Hepatocyte (in vitro differentiated cells): ENCODE measurements at places on chromosomes 4 and X. TPM values are rescaled to one million over a fixed set of nuclear protein-coding genes. Genes with fewer than 3 reads are reported as not detected.

The HDX gene
- 4.4 and 9.4 TPM in 2 replicates for total RNA-seq

The ADH1B gene
- 8.0 and 8.2 TPM in 2 replicates for total RNA-seq

The PPP4R3C gene
- not detected in 2 replicates for total RNA-seq

The GRPEL1 gene
- total RNA-seq = 28.3 and 35.5 TPM in 2 replicates

GRCh38 chr4:7890635-7891393, 48.8 kb downstream of the AFAP1 start:
- no peaks in the 10 kb centered on the region for H3K27me3 ChIP-seq
- no peak for DNase-seq
- H3K4me3 ChIP-seq = no peak overlapping the region
- H3K36me3 ChIP-seq = no peaks in the 10 kb centered on the region
- peaks cover 7% of the 10 kb centered on the region for H3K4me1 ChIP-seq
- H3K27ac ChIP-seq = no peak overlapping the region

DNA sequence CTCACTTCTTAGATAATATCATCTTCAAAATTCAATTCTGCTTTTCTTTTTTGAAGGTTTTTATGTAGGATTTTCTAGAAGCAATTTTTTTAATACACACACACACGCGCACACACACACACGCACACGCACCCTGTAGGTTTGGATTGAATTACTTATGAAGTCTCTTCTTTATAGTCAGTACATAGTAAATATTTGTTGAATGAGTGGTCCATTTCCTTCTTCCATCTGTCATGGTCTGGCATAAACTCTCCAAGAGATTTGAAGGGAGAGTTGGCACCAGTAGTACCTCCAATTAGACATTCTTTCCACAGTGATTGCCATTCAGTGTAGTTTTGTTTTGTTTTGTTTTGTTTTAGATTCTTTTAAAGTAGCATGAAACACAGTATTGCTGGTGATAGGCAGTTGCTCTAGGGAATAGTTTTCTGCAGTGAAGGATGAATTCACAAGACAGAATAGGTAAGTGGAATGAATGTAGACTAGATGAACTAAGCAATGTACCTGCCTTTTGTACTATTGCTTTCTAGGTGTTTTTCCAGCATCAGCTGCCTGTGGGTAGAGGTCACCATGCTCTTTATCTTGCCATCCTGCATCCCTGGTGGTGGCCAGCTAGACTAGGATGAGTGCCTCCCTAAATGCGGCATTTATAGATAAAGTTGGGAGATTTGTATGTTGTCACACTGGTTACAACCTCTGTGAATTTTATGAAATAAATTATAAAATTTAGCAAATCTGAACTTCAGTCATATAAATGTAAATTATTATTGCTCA, 20.5 kb downstream of the PDLIM5 start:
- no peaks in the 10 kb centered on the region for H3K36me3 ChIP-seq
- no peaks in the 10 kb centered on the region for H3K27me3 ChIP-seq
- peaks cover 37% of the 10 kb centered on the region for H3K4me1 ChIP-seq
- DNase-seq = no peak

GRCh38 chrX:56800801-56801200, 71.8 kb downstream of the NBDY start:
- no peak overlapping the region for H3K4me3 ChIP-seq
- H3K36me3 ChIP-seq = no peaks in the 10 kb centered on the region
- H3K27ac ChIP-seq = no peak overlapping the region
- H3K4me1 ChIP-seq = no peaks in the 10 kb centered on the region

DNA sequence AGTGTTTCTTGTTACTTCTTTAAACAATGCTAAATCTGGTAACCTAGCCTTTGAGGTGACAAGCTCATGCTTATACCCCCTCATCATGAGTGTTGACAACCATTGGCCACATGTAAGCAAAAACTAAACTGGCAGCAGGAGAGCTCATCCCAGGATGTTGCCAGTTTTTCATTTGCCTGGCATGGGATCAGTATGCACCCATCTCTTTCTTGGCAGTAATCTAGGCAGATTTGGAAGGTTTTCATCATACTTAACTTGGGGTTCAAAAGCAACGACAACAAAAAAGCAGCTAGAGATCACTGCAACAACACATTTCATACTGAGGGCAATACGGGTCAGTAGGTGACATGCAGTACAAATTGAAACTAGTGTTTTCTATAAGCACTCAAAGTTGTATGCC, 122.0 kb downstream of the PPA2 start:
- no peak for DNase-seq
- no peaks in the 10 kb centered on the region for H3K4me1 ChIP-seq
- no peak overlapping the region for H3K4me3 ChIP-seq
- H3K27ac ChIP-seq = no peak overlapping the region
- no peaks in the 10 kb centered on the region for H3K36me3 ChIP-seq

DNA sequence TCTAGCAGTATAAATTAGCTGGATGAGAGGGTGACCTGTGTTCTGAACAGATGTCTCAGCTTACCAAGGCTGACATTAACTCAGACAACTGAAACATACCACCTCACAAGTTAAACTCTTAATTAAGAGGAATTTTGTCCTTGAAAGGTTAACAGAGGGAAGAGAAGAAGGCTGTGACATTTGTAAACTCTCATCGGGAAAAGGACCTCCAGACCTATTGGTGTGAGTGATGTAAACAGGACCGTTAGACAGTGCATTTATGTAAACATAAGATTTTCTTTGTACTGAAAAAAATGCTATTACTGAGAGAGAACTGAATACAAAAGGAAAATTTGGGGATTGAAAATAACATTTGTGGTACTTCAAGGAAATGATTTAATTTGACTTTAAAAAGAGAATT, 308.4 kb upstream of the DIAPH2 start:
- H3K36me3 ChIP-seq = no peaks in the 10 kb centered on the region
- peaks cover 11% of the 10 kb centered on the region for H3K4me1 ChIP-seq
- no peak for DNase-seq
- H3K27me3 ChIP-seq = no peaks in the 10 kb centered on the region
- no peak overlapping the region for H3K4me3 ChIP-seq
- no peak overlapping the region for H3K27ac ChIP-seq

GRCh38 chr4:41985151-41985550, 3.6 kb downstream of the DCAF4L1 start:
- H3K27ac ChIP-seq = no peak overlapping the region
- DNase-seq = no peak
- no peaks in the 10 kb centered on the region for H3K36me3 ChIP-seq

- no peak overlapping the region for H3K27ac ChIP-seq
- no peaks in the 10 kb centered on the region for H3K36me3 ChIP-seq
- no peak overlapping the region for H3K4me3 ChIP-seq
- DNase-seq = peak; percentile 86
- no peaks in the 10 kb centered on the region for H3K4me1 ChIP-seq
Observed at GRCh38 chr4:9762823-9763475, 18.5 kb upstream of the DRD5 start.

- peaks cover 18% of the 10 kb centered on the region for H3K4me1 ChIP-seq
- H3K27ac ChIP-seq = peak overlapping the region; percentile 76
- no peaks in the 10 kb centered on the region for H3K36me3 ChIP-seq
- H3K27me3 ChIP-seq = no peaks in the 10 kb centered on the region
Observed at GRCh38 chr4:138110815-138111214, 131.3 kb downstream of the SLC7A11 start.

GRCh38 chr4:43607827-43608461, 715.4 kb downstream of the GRXCR1 start:
- H3K27ac ChIP-seq = no peak overlapping the region
- no peak for DNase-seq
- H3K4me3 ChIP-seq = no peak overlapping the region
- H3K27me3 ChIP-seq = no peaks in the 10 kb centered on the region

DNA sequence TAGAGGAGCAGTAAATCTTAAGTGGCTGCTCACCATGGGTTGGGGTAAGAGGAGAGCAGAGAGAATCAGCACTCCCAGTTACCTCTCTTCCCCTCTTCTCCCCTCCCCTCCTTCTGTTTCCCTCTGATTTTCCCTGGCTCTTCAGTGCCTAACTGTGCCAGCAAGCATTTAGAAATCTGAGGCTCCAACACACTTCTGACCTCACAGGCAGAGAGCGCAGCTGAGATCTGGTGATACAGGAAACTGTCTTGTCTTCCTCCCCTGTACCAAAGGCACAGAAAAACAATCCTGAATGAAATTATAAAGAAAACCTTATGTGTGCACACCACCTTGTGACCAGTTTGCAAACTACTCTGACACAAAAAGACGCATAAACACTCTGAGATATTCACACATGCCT, 82.4 kb upstream of the SMIM10 start:
- no peak overlapping the region for H3K4me3 ChIP-seq
- no peaks in the 10 kb centered on the region for H3K4me1 ChIP-seq
- peak; percentile 18 for DNase-seq
- no peaks in the 10 kb centered on the region for H3K27me3 ChIP-seq
